ENCODE measurements at places on chromosomes 11 and 22.

DNA sequence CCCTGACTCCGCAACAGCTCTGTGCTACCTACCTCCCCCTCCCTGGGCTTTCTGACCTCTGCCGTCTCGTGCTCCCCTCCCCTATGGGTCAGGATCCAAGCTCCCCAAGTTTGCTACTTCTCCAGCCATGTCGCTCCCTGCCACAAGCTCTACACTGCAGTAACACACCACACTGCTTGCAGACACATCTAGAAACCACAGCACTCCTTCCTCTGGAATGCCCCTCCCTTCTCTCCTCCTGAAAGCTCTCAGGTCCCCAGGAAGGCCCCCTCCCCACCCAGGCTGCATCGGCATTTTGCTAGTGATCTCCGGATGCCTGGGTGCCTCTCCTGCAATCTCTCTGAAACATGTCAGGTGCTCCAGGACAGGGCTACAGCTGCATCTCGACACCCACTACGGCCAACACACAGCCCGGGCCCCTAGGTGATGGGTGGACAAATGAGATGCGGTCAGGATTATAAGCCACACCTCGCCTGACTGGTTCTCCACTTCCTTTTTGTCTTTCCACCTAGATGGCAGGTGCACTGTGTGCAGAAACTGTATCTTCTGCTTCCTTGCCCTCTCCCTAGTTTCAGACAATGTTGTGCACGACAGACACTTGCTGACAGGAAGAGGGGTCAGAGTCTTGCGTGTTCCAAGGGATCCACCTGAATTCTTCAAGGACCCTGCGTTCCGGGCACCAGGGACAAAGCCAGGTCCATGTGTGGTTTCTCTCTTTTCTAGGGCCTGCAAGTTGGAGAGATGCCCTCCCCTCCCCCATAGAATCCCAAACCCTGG lies 22.9 kb downstream of the RPUSD4 start:
- DNase-seq = no peak

- DNase-seq = no peak
These were observed 100.3 kb downstream of the FAT3 start for GRCh38 chr11:92324890-92325289.

DNA sequence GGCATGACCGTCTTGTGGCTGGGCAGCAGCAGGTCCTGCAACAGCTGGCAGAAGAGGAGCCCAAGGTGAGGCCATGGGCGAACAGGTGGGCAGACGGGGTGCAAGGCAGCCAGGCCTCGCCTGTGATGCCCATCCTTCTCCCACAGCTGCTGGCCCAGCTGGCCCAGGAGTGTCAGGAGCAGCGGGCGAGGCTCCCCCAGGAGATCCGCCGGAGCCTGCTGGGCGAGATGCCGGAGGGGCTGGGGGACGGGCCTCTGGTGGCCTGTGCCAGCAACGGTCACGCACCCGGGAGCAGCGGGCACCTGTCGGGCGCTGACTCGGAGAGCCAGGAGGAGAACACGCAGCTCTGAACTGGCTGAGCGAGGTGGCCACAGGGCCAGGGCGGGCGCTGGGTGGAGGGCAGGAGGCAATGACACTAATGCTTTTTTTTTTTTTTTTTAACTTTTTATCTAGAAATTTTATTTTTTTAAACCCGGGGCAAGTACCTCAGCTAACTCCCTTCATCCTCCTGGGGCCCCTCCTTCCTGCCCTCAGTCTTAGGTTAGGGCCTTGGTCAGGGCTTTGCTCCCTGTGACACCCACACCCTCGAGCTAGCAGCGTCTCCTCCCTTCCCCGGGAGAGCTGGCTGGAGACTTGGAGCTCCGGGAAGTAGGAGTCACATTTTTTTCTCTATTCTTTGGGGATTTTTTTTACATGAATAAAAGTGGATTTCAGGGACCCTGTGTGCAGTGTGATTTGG lies 16.0 kb downstream of the PLCB3 start:
- no peak for DNase-seq

DNA sequence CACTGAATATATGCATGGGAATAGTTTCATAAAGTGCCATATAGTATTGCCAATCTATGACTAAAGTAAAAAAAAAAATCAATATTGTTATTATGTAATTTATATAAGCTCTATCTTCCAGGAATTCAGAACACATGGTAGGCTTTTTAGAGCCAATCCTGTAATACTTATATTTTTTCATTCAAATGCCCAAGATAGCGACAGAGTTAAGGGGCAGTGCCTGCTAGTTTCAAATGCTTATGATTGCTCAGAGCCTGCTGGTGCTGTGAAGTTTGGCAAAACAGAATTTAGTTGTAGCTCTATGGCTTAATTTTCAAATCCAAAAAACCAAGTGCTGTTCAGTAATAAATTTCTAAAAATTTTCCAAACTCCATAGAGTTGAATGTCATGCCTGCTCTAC lies 39.0 kb upstream of the BLID start:
- DNase-seq = no peak

GRCh38 chr22:30309951-30310741 lies 16.6 kb downstream of the TBC1D10A start:
- DNase-seq = no peak

- DNase-seq = no peak
These were observed 41.6 kb downstream of the MRTFA start for GRCh38 chr22:40594924-40595323.

DNA sequence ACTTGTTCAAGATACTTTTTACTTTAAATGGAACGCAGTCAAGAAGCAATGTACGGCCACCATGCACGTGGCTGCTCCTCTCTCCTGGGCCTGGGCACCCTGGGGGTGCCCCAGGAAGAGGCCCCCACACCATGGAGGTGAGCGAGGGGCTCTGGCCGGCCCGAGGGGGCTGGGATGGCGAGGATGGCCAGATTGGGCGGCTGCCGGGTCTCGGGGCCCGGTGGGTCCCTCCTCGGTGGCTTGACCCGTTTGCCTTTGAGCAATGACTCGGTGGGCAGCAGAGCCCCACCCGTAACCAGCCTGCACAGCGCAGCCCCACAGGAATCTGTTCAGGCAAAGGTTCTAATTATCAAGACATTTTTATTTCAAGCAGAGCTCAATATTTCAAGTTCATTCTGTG lies 167.4 kb downstream of the BRD1 start:
- DNase-seq = no peak

- no peak for DNase-seq
These were observed 35.3 kb upstream of the FCHSD2 start for GRCh38 chr11:73177380-73177777.

DNA sequence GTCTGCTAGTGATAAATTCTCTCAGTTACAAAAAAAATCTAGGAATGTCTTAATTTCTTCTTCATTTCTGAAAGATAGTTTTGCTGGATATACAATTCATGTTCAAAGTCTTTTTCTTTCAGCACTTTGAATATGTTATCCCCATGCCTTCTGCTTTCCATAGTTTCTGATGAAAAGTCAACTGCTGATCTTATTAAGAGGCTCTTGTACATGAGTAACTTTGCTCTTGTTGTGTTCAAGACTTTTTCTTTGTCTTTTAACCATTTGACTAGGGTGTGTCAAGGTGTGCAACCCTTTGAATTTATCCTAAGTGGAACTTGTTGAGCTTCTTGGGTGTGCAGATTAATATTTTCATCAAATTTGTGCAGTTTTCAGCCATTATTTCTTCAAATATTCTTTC lies 22.1 kb upstream of the ACCSL start:
- no peak for DNase-seq

GRCh38 chr22:50286275-50286674 lies 16.1 kb upstream of the MAPK11 start:
- no peak for DNase-seq

- DNase-seq = peak; percentile 63
These were observed at the start of gene TRIM5 for GRCh38 chr11:5684646-5685362. TRIM5 (minus strand) TSS chr11:5685074; CDS start chr11:5680177, 4,897 bp downstream.

GRCh38 chr11:13046637-13047570 lies 37.8 kb downstream of the RASSF10 start:
- no peak for DNase-seq
